ENCODE measurements at places on chromosomes 16 and 17.

DNA sequence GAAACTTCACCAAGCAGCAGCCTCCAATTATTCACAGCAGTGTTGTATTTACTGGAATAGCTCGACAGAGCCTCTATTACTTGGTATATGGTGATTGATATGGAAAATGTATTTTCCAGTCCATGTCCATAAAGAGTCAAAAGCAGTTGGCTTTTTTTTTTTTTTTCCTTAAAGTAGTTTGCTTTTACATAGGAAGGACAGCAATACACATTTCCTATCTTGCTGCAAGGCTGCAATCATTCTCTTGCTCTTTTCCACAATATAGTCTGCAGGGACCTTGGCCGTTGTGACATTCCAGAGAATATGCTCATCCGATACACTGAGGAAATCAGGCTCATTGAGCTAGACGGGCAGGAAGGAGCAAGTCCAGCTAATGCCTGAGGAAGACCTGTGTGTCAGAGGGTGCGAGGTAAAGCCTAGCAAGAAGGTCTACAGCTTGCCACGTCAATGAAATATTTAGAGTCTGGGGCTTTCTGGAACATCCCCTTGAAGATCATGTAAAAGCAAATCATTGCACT, 131.1 kb downstream of the ENGASE start:
- no peak for DNase-seq

- peak; percentile 86 for DNase-seq
These were observed 5.2 kb upstream of the SYNRG start for GRCh38 chr17:37614391-37614790.

- DNase-seq = no peak
These were observed 193.9 kb upstream of the PIRT start for GRCh38 chr17:11031787-11032186.

GRCh38 chr16:1332618-1333148, 762 bp upstream of the BAIAP3 start:
- no peak for DNase-seq

GRCh38 chr17:5381542-5381941, 37.9 kb downstream of the NUP88 start:
- DNase-seq = no peak

DNA sequence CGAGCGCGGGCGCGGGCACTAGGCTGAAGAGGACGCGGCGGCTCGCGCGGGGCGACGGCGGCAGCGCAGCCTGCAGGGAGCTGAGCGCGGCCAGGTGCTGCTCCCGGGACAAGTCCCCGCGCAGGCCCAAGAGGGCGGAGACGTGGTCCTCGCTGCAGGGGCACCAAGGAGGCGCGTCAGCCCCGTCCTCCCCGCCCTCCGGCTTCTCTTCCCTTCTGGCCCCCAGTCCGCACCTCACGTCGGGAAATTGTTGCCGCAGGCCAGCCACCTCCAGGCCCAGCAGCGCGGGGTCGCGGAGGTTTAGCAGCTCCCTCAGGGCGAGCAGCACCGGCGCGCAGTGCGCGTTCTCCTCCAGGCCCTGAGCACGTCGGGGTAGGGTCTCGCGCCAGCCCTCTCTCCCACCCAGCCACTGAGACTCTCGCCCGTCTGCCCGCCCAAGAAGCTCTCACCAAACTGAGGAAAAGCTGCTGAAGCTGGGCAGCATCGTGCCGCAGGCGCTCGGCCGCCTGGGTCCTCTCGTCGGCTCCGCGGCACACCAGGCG, 761 bp upstream of the MATCAP1 start:
- DNase-seq = no peak

GRCh38 chr17:54494721-54495715, 405.6 kb upstream of the TOM1L1 start:
- no peak for DNase-seq

DNA sequence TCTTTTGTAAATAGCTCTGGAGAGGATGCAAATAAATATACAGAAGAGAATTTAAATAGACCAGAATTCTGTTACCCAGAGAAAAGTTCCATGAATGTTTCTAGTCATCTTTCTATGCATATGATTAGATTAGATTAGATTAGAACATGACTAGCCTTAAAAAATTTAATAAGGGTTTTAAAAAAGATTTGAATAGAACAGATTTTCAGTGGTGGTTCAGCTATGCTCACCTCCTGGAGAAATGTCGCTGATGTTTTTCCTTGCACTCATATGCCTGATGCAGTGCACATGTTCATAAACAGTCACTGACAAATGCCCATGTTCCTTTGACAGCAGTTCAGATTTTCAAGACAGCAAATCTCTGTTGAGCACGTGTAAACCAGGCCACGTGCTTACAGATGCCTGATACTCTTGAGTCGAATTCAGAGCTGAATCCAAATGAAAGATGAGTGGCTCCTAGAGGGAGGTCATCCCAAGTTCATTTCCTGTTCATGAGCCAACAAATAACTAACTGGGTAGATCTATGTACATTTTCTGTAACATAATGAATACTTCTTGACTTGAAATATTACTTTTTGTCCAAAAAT, 19.9 kb upstream of the RAB11FIP4 start:
- DNase-seq = no peak

- no peak for DNase-seq
These were observed 42.2 kb downstream of the TBCD start for GRCh38 chr17:82793974-82794630.

DNA sequence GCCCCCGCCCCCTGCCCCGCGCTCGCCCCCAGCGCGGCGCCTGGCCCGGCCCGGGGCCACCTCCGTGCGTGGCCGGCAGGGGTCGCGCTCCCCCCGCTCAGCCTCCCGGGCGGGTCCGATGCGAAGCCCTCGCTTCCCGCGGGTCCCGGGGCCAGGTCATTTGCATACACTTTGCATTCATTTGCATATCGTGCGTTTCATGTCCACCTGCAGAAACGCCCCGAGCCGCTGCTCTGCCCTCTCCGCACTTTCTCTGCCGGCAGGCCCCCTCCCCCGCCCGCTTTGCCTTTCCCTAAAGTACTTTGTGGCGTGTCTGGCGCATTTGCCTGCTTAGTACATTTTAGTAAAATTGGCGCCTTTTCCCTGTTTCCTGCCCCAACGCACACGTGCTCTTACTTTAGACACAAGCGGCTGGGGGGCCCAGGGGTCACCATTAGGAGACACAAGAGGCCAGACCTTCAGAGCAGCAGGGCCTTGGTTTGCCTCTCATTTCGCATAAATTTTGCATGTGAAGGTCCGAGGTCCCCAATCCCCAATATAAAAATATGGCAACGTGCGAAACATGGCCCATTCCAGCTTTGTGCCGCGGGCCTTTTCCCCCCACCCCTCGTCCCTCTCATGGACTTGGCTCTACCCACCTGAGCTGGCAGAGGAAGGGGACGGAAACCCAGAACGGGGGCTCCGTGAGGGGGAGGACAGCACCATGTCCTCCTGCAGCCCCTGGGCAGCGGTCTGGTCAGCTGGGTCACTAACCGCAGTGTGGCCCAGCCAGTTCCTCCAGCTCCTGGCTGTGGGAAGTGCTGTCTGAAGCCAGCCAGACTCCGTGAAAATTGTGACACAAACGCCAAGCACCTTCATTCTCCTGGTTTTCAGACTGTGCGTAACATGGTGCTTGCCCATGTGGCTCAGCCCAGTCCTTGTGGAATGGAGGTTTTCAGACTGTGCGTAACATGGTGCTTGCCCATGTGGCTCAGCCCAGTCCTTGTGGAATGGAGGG, 34.8 kb downstream of the CBFA2T3 start:
- no peak for DNase-seq

GRCh38 chr16:83403761-83404160, 404.0 kb upstream of the HSBP1 start:
- DNase-seq = peak; percentile 83

DNA sequence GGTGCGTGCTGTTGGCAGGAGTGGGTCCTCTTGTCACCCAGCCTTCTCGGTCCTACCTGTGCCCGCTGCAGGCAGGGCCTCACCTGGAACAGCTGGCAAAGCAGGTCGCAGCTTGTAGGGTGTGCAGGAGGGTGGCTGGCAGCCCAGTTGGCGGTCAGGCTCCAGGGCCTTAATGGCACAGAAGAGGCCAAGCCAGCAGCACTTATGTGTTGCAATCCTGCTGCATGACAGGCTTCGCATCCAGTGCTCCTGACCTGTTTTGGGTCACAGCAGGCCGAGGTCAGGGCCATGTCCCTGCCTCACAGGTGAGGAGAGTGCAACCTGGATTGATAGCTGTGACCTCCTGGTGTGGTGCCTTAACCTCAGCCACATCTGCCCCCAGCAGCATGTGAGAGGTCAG, 31.9 kb downstream of the ZC3H18 start:
- DNase-seq = no peak

- no peak for DNase-seq
These were observed 205.1 kb downstream of the KATNIP start for GRCh38 chr16:27754788-27755690.

- no peak for DNase-seq
These were observed 5.1 kb downstream of the FANCA start for GRCh38 chr16:89811321-89811720.

DNA sequence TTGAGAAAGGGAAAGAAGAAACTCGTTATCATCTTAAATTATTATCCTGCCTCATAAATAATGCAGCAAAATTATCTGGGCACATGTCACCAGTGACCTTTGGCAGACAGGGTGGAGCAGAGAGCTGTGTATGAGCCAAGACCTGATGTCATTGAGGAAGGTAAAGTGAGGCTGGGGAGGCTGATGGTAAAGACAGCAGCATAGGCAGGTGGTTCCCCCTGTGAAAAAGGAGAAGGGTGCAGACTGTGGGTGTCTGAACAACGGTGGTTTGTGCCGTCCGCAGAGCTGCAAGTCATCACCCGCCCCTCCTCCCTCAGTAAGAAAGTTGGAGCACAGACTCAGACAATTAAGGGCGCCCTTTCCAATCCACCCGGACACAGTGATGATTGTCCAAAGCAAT, 30.8 kb upstream of the METTL16 start:
- no peak for DNase-seq

- peak; percentile 77 for DNase-seq
These were observed 712.8 kb downstream of the CDH8 start for GRCh38 chr16:61323456-61323855.

GRCh38 chr17:41178341-41178740, 320 bp upstream of the KRTAP4-2 start:
- peak; percentile 19 for DNase-seq

- DNase-seq = peak; percentile 74
These were observed 3.0 kb downstream of the UBALD2 start for GRCh38 chr17:76268015-76268749.

GRCh38 chr16:72168365-72168764, 3.6 kb downstream of the PMFBP1 start:
- no peak for DNase-seq

DNA sequence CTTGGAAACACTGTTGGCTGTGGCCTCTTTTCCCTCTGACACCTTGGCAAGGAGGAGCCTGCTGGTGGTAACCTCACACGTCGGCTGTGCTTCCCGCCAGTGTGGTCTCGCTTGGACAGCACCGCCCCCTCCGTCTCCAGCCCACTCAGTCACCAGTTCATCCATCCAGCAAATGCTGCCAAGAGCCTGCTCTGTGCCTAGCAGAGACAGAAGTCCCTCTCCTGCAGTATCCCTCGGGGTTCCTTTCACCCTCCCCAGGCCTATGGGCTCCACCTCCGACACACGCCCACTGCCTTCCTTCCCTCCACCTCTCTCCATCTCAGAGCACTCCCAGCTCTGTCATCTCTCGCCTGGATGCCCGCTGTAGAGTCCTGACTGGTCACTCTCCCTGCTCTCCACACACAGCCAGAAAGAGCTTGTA, 12.3 kb downstream of the CACNG4 start:
- no peak for DNase-seq

DNA sequence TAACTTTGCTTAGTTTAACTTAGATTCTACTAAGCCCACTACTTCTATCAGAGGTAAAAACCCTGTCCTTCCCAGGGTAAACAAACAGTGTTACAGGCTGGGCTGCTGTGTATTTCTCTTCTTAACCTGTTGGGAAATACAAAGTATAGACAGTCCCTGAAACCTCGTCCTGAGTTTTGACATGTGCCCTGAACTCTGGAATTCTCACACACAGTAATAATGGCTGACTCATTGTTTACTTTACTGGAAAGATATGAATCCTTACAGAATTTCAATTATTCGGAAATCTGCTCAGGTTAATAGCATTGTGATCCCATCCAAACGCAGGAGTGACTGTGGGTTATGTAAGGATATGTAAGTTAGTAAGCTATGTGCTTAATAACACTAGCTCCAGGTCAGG, 199.1 kb downstream of the TMEM114 start:
- DNase-seq = no peak

DNA sequence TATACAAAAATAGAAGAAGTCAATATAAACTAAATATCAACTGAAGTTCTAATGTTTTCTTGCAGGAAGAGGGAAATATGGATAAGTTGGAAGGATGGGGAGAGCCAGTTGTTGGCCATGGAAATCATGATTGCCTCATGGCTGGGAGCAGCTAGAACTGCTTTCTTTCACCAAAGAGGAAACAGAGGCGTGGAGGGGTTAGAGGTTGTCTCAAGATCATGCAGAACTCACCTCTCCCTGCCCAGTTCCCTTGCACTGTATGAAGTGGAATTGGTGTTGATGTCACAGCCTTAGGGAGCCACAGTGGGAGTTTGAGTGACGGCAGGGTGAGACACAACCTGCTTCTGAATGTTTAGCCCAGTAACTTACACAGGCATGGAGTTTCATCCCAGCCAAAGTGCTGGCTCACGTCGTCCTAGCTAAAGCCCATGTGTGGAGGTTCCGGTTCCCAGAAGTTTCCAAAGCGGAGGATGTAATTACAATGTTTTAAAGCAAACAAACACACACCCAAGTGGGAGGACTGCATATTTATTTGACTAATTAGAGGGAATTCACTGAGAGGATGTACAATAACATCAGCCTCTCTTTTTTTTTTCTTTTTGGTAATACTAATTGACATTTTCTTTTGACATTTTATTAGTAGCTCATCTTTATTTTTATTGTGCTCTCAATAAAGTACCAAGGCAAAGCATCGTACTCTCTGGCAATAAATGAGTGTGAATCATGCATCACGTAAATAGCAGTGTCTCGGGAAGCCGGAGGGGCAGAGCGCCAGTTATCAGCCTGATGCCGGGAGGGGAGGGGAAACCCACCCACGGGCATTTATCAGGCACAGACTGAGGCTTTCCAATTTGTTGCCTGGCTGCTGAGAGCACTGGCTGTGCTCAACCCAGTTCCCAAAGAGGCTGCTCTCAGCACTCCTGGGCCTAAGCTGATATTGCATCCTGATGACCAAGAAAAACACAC, 118.7 kb upstream of the CDH5 start:
- DNase-seq = no peak

- no peak for DNase-seq
These were observed 992 bp downstream of the GDPD1 start for GRCh38 chr17:59221159-59221847.

- DNase-seq = no peak
These were observed 871.0 kb downstream of the CDH11 start for GRCh38 chr16:64250866-64251265.

DNA sequence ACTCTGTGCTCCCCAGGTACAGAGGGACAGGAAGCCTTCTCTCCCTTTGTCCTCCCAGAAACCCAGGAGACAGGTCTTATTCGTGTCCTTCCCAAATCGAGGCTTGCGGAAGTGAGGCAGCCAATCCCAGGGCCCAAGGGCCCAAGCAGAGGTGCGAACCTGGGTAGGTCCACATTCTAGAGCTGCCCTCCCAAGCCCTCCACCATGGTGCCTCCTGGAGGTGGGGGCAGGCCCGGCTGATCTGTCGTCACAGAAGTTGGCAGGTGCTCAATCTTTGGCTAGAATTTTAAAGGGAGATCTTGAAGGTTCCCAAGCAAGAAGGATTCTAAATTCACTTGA, 21.5 kb downstream of the MRC2 start:
- DNase-seq = no peak

- DNase-seq = peak; percentile 61
These were observed 61.3 kb upstream of the ADORA2B start for GRCh38 chr17:15883617-15884111.

GRCh38 chr17:71057448-71057847, 888.1 kb downstream of the KCNJ2 start:
- no peak for DNase-seq

Measured in foreskin keratinocyte (primary cell).